ENCODE measurements at places on chromosomes 6 and 20.

GRCh38 chr6:160883999-160884398 is 107.6 kb upstream of the MAP3K4 start:
- no peak for DNase-seq

GRCh38 chr20:51731731-51732095 is 36.5 kb downstream of the ATP9A start:
- DNase-seq, result no peak

GRCh38 chr6:47650553-47651432 is 47.6 kb upstream of the ADGRF4 start:
- DNase-seq, result no peak

- no peak for DNase-seq
Observed at GRCh38 chr6:26218824-26219223, 131.6 kb downstream of the HFE start.
